ENCODE measurements at places on chromosomes 12 and 14. TPM values are rescaled to one million over a fixed set of nuclear protein-coding genes. Genes with fewer than 3 reads are reported as not detected.

SLC22A17 gene
- 79.6 TPM for polyA plus RNA-seq

LTBR gene
- 80.2 TPM for polyA plus RNA-seq

- no peak for DNase-seq
Measured at GRCh38 chr14:89415159-89415558, 1.9 kb downstream of the FOXN3 start.

GRCh38 chr14:74014299-74014698, 4.8 kb downstream of the ENTPD5 start:
- DNase-seq: no peak

DNA sequence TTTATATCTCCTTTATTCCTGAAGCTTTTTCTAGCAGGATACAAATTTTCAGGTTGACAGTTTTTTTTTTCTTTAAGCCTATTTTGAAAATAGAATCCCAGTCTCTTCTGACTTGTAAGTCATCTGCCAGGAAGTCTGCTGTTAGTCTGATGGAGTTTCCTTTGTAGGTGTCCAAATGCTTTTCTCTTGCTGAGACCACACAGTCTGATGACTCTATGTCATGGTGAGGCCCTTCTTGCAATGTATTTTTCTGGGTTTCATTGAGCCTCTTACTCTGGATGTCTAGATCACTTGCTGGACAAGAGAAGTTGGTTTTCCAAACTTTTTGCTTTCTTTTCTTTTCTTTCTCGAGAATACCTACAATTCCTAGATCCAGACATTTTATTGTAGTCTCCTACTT, 30.6 kb downstream of the USP15 start:
- DNase-seq: no peak

DNA sequence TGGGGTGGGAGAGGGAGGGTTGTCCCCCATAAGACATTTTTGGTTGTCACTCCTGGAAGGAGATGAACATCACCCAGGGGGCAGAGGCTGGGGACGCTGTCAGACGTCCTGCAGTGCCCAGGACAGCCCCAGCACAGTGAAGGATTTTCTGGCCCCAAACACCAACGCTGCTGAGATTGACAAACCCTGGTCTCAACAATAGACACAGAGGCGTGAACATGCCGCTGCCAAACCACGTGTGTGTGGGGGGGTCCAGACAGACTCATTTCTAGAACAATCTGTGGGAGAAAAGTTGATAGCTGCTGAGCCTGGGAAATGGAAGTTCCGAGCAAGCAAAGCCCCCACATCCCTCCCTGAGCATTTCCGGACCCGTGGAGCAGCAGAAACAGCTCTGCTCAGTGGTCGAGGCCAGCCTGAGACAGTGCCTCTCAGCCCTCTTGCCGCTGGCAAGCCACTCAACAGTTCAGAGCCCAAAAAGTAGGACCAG, 43.8 kb upstream of the CLMN start:
- no peak for DNase-seq

All from left renal cortex interstitium (tissue), 4 donors.